ENCODE measurements at places on chromosomes 6 and 20. TPM values are rescaled to one million over a fixed set of nuclear protein-coding genes. Genes with fewer than 3 reads are reported as not detected.

DNA sequence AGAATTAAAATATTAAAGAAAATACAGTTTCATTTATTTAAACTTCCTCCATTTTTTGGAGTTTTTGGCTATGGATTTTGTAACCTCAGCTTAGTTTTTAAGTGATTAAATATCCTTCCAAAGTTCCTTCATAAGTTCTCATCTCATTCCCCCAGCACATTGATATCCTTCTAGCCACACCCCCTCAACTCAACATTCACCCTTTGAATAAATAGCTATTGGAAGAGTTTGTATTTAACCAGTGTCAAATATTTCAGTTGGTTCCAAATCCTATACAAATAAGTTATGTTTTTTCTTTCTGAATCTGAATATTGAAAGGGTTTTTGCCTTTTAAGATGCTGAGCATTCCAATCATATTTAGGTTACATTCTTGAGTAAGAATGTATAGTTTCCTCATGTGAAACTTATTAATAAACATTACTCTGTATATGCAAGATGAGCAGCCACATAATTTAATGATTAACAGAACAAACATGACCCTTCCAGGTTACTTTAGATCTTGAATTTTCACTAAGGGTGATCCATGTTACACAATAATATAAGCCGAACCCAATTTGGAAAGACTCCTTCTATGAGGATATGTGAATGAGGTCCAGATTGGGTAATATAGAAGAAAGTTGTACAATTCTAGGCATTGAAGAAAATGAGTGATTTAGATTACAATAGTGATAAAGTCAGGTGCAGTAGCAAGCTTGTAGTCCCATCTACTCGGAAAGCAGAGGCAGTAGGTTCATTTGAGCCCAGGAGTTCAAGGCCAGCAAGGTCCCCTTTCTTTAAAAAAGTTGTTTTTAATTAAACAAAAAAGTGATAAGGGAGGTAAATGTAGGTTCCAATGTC is 13.6 kb downstream of the GLYATL3 start:
- no peaks in the 10 kb centered on the region for H3K36me3 ChIP-seq
- H3K27ac ChIP-seq, result no peak overlapping the region
- peaks cover 7% of the 10 kb centered on the region for H3K27me3 ChIP-seq
- H3K4me1 ChIP-seq, result no peaks in the 10 kb centered on the region

- H3K4me3 ChIP-seq, result no peak overlapping the region
- H3K36me3 ChIP-seq, result no peaks in the 10 kb centered on the region
- H3K27me3 ChIP-seq, result no peaks in the 10 kb centered on the region
- H3K4me1 ChIP-seq, result peaks cover 10% of the 10 kb centered on the region
- DNase-seq, result no peak
- H3K27ac ChIP-seq, result no peak overlapping the region
Observed at GRCh38 chr6:132725947-132726607, 12.2 kb upstream of the VNN1 start.

- peaks cover 6% of the 10 kb centered on the region for H3K27me3 ChIP-seq
- H3K27ac ChIP-seq, result no peak overlapping the region
- peaks cover 16% of the 10 kb centered on the region for H3K4me1 ChIP-seq
- H3K36me3 ChIP-seq, result peaks cover 10% of the 10 kb centered on the region
- DNase-seq, result no peak
Observed at GRCh38 chr6:157440171-157440570, 59.2 kb downstream of the ZDHHC14 start.

- H3K4me3 ChIP-seq, result no peak overlapping the region
Observed at GRCh38 chr6:18920701-18921100, 533.6 kb downstream of the RNF144B start.

DNA sequence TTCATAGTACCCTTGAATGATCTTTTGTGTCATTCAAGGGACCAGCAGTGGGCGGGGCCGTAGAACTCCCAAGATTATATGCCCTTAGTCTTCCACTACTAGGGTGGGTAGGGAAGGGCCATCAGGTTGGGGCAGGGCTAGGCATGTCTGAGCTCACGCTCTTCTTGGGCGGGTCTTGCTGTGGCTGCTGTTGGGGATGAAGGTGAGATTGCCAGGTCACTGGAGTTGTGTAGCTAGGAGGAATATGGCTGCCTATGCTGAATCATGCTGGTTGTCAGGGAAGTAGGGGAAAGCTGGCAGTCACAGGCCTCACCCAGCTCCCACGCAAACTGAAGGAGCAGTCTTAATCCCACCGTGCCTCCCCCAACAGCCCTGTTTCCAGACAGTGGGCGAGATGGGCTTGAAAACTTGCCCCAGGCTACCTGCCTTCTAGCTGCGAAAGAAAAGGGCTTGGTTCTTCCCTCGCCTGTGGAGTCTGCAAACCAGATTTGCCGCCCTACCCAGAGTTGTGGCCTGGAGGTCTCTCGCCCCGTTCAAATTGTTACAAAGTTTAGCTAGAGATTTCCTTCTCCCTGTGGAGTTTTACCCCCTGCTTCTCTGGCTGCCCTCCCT is 76.4 kb upstream of the ADGRF4 start:
- no peaks in the 10 kb centered on the region for H3K27me3 ChIP-seq
- DNase-seq, result no peak
- H3K4me3 ChIP-seq, result no peak overlapping the region
- H3K36me3 ChIP-seq, result peaks cover 41% of the 10 kb centered on the region

- no peaks in the 10 kb centered on the region for H3K27me3 ChIP-seq
- no peaks in the 10 kb centered on the region for H3K36me3 ChIP-seq
- no peak overlapping the region for H3K4me3 ChIP-seq
- no peaks in the 10 kb centered on the region for H3K4me1 ChIP-seq
Observed at GRCh38 chr6:143286251-143286795, 164.2 kb downstream of the ADAT2 start.

- no peaks in the 10 kb centered on the region for H3K36me3 ChIP-seq
- no peak overlapping the region for H3K4me3 ChIP-seq
- no peaks in the 10 kb centered on the region for H3K27me3 ChIP-seq
- H3K4me1 ChIP-seq, result no peaks in the 10 kb centered on the region
- H3K27ac ChIP-seq, result no peak overlapping the region
Observed at GRCh38 chr20:12053353-12053752, 135.7 kb downstream of the BTBD3 start.

DNA sequence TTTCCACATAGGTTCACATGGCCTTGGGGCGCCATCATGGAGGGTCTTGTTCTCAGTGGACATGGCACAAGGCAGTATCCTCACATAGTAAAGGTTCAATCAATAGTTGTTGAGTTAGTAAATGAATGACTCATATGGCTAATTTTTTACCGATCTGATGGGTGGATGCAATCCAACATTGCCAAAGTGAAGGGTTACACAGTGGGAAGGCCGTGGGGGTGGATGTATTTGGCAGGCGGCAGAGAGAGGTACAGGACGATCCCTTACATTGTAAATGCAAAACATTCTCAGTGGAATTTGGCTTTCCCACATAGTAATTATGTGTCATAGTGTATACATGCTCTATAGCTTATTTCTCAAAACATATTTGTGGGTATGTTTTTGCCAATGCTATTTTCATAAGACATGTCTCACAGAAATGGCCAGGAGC is 21.0 kb upstream of the PDE7B start:
- no peak overlapping the region for H3K4me3 ChIP-seq
- H3K36me3 ChIP-seq, result no peaks in the 10 kb centered on the region
- H3K4me1 ChIP-seq, result no peaks in the 10 kb centered on the region
- DNase-seq, result no peak
- H3K27me3 ChIP-seq, result peaks cover 3% of the 10 kb centered on the region

Gene FOXQ1
- total RNA-seq, result not detected

Gene SGK2
- 0.87 TPM for total RNA-seq

Gene VWA7
- 2.1 TPM for total RNA-seq

Gene PLA2G7
- total RNA-seq, result not detected

Gene RAET1E
- not detected for total RNA-seq

Gene HSP90AB1
- total RNA-seq, result 1,671 TPM
